ENCODE measurements at places on chromosomes 12 and 14. TPM values are rescaled to one million over a fixed set of nuclear protein-coding genes. Genes with fewer than 3 reads are reported as not detected.

GALC gene
- total RNA-seq, result 6.0 TPM

LTBR gene
- 112 TPM for total RNA-seq

- DNase-seq, result peak; percentile 98
Measured at GRCh38 chr12:130351326-130351725, 13.6 kb downstream of the PIWIL1 start.

- DNase-seq, result no peak
Measured at GRCh38 chr12:46777587-46777986, 48.2 kb downstream of the SLC38A4 start.

GRCh38 chr14:91078095-91078737, 17.8 kb upstream of the RPS6KA5 start:
- no peak for DNase-seq

- DNase-seq, result no peak
Measured at GRCh38 chr12:123767613-123768012, 5.5 kb downstream of the DNAH10 start.
